Inflammatory macrophage treated with lipopolysaccharide for 1 hour (primary cell): ENCODE measurements at places on chromosomes 7 and 10.

DNA sequence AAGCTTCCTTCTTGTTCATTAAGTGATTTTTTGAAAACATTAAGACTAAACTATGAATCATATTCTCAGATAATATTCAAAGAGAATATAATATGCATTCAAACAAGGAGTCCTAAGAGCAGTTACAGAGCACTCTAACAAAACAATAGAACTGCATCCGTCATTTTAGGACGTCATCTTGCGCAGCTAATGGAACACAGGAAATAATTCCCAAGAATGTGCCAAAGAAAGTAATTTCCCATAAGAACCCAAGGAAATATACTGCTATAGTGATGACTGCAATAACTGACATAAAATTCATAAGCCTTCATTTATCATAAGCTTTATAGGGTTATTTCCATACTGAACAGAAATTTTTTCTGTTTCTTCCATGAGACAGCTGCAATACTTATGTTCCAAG lies 28.3 kb upstream of the CASD1 start:
- DNase-seq: no peak

GRCh38 chr7:140096459-140096858 lies 33.7 kb upstream of the PARP12 start:
- no peak for DNase-seq

GRCh38 chr7:25959168-25959734 lies 192.7 kb upstream of the NFE2L3 start:
- no peak for DNase-seq

- DNase-seq: no peak
Observed at GRCh38 chr10:61836888-61837754, 64.4 kb upstream of the ARID5B start.

- DNase-seq: no peak
Observed at GRCh38 chr7:103856929-103857328, 132.5 kb downstream of the RELN start.
